ENCODE measurements at places on chromosomes 3 and 15.

- peak; percentile 84 for DNase-seq
Observed at GRCh38 chr3:38039101-38039898, at the start of gene DLEC1. Gene DLEC1 (plus strand): TSS chr3:38039208. CDS start chr3:38039226, 18 bp downstream.

DNA sequence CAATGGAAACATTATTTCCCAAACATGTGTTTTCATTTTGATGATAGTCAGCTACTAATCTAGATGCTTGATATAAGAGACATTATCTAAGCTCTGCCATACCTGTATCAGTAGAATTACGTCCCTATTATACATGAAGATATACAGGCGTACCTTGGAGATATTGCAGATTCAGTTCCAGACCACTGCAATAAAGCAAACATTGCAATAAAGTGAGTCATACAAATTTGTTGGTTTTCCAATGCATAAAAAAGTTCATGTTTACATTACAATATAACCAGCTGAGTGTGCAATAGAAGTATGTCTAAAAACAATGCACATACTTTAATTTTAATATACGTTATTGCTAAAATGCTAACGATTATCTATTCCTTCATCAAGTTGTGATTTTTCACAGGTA, 236.0 kb upstream of the ZNF717 start:
- no peak for DNase-seq

- no peak for DNase-seq
Observed at GRCh38 chr3:160869825-160870224, 113.8 kb downstream of the PPM1L start.

- DNase-seq, result no peak
Observed at GRCh38 chr3:196073255-196073753, 8.6 kb downstream of the TFRC start.

DNA sequence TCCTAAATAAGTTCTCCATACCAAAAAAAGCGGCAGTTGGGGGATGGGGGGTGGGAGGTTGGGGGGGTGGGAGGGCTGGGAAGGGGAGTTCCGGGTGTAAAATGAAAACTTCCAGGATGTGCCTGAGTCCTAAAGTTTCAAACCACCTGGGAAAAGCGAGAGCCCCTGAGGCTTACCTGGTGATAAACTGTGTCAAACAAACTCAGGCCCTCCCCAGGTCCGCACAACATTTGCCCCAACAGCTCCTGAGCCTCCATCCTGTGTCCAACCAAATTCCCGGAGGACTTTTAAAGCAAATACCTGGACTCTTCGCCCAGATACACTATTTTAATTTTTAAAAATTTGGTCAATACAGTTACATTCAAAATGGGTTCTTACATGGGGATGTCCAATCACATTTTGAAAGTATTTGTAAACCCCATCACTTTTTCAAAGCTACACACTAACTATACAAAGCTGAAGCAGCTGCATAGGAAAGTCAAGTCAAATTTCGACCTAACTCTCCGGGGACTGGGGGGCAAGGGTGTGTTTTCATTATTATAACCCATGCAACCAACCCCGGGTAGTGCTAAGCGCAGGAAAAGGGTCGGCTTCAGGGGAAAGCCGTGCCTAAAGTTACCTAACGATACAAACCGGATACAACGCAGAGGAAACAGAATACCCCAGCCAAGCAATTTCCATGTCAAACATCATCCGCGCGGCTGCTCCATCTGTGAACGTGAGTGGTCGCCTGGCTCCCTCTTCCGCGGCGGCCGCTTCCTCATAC, 685 bp upstream of the FOXB1 start:
- DNase-seq, result no peak

DNA sequence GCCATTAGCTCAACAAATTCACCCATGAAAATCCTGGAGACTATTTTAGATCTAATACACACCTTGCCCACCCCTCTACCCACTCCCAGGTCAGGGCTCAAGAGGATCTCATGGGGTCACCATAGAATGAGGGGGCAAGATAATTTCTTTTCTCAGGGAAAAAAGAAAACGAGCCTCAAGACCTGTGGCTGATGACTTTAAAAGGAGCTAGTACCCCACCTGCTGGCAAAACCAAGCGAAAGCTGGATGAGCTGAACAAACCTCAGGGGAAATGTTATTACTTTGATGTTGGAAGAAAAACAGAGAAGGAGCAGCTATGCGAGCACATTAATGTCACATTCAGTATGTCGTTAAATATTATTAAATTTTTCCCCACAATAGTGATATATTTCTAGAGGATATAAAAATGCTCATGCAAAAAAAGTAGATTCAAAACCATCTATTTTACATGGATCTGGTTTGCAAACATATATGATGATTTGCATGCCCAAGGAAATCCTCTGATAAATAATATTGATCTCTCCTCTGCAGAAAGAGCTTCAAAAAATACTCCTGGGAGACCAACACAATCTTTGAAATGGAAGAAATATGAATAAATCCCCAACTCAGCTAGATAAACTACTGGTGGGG, 37.7 kb downstream of the PLD1 start:
- DNase-seq, result no peak

- DNase-seq, result no peak
Observed at GRCh38 chr3:99240700-99241099, 339.2 kb upstream of the DCBLD2 start.

DNA sequence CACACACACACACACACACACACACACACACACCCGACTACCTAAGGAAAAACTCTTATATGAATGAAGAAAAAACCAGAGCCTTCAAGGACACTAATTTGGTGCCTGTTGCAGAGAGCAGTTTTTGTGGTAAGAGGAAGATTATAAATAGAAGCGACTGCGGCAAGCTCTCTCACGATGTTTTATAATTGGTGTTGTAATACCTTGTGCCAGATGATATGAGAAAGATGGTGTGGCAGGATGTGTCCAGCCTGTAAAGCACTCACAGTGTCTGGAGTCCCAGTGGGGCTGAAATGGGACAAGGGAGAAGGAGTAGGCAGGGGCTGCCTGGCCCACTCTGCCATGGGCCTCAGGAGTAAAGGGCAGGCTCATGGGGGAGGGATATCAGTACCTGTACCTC, 839.9 kb downstream of the AGBL1 start:
- no peak for DNase-seq

- DNase-seq, result no peak
Observed at GRCh38 chr3:6447166-6447801, 413.6 kb upstream of the GRM7 start.

Measured in stimulated activated CD8-positive, alpha-beta memory T cell treated with anti-CD3 and anti-CD28 coated beads, Interleukin-7, amount 100 ng/mL, for 48 hours (primary cell).